Suppressor macrophage treated with lipopolysaccharide for 4 hours (primary cell): ENCODE measurements at places on chromosomes 6 and 20.

GRCh38 chr20:43430265-43431133 is 27.2 kb upstream of the SRSF6 start:
- DNase-seq, result no peak

DNA sequence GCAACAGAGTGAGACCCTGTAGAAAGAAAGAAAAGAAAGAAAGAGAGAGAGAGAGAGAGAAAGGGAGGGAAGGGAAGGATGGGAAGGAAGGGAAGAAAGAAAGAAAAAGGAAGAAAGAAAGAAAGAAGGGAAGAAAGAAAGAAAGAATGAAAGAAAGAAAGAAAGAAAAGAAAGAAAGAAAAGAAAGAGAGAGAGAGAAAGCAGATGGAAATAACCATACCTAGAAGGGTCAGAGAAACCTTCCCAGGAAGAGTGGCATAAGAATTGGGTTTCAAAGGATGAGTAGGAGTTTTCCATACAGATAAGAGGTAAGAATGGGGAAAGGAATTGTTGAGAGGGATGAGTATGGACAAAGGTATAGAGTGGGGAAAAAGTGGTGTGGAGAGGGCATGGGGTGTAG is 54.6 kb upstream of the SLC32A1 start:
- DNase-seq, result no peak

GRCh38 chr6:62202078-62202477 is 83.9 kb downstream of the KHDRBS2 start:
- DNase-seq, result no peak

GRCh38 chr20:20519269-20519668 is 151.4 kb downstream of the INSM1 start:
- DNase-seq, result no peak

GRCh38 chr6:14059791-14060436 is 57.7 kb upstream of the CD83 start:
- DNase-seq, result no peak

DNA sequence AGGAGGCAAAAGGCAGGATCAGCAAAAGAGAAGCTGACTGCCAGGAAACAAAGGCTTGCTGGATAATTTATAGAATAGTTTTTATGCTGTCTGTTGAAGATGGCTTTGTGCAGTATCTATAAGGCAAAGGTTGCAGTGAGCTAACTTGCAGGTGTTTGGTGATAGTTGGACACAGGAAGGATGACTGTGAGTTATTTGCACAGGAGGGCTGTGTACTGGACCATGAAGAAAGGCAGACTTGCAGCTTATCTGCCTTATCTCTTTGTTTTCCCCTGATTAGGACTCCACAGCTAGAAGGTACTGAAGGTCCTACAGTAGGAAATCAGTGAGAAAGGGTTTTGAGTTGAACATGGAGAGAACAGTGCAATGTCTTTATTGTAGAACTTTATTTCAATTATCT is 2.1 kb downstream of the BTN1A1 start:
- no peak for DNase-seq

GRCh38 chr6:119116712-119117281 is 38.3 kb upstream of the FAM184A start:
- no peak for DNase-seq

GRCh38 chr6:43744491-43744890 is 25.5 kb upstream of the VEGFA start:
- DNase-seq, result no peak

DNA sequence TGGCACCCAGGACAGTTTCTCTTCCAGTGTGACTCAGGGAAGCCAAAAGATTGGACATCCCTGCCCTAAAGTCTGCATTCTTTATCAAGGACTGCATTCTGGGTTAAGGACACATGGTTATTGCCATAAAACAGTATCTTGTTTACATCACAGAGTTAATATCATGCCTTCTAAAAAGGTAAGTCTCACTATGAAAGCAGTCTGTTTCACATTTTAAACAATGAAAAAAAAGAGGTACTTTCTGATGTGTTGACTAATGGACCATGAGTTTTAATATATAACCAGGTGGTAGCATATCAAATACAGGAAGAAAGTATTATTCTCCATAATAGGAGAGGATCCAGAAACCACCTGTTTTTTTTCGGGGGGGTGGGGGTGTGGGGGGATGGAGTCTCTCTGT is 93.7 kb downstream of the TIAM2 start:
- DNase-seq, result no peak

GRCh38 chr6:139262519-139263300 is 29.1 kb downstream of the TXLNB start:
- DNase-seq, result no peak

DNA sequence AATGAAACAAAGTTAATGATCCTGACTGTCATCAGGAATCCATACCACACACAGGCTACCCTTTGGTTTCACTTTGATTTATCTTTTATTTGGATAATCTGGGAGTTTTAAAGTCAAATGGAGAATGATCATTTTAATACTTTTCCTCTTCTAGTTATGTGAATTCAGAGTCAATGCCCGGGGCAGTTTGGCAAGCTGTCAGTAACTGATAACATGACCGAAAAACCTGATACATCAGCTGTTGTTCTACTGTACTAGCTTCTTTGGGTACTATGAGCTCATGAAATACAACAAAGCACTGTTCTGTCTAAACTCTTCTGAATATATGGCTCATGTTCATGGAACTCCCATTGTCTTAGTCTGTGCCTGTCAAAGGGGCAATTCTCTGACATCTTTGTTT is 30.2 kb downstream of the KLHL31 start:
- no peak for DNase-seq

GRCh38 chr20:59084041-59084850 is 41.7 kb upstream of the PRELID3B start:
- no peak for DNase-seq

DNA sequence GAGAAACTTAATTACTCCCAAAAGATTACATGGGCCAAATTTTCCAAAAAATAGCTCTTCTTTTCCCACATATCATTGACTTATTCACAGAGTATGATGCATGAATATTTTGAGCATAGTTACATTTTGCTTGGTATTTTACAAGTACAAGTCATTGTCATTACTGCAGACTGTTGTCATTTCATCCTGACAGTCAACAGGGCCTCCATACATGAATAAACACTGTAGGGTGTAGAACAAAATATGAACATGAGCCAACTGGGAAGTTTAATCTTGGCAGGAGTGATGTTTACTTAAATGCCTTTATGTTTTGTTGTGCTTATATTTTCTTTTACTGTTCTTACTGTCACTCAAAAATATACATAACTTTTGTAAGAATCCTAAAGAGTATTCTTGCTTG is 340.7 kb downstream of the ADGRB3 start:
- DNase-seq, result no peak

- peak; percentile 32 for DNase-seq
Measured at GRCh38 chr6:90425161-90425641, 128.6 kb upstream of the BACH2 start.

DNA sequence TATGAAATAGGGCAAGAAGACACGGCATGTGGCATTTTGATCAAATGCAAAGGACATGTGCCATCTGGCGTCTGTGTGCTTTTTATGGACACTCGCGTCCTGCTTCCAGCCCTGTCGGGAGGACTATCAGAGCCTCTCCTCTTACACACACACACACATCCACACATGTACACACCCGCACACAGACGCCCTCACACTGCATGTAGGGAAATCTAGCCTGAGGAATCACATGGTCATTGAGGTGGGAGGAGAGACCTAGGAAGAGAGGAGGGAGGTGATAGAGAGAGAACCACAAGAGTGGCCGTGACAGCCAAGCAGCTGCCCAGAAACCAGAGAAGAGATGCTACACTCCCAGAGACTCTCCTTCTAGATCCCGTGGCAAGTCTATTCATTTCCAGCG is 105.9 kb upstream of the CDYL start:
- DNase-seq, result no peak

DNA sequence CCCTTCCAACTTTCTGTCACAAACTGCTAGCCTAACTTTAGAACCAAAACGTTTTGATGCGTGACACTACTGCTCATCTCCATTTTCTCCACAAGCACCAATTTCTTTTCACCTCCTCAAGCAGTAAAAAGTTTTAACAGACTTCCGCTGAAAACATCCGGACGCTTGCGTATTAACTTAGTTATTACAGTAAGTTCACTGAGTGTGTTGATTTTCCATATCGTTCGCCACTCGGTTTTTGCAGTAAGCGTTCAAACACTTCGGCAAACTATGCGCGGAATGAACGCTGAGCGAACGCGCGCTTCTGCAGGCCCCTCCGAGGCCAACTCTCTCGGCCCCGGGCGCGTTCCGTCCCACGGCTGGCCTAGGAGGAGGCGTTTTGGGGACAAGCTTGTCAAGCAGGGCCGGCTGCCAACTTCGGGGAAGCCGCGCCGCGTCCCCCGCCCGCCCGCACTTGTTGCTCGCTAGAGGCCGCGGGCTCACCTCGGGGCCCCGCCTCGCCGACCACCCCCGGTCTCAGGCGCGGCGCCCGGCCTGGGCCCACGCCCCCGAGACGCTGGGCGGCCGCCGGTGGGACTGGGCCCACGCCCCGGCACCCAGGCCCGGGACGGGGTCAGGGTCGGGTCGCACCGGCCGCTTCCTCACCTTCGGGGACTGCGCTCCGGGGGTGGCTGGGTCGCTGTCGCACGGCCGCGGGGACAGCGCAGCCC is 945 bp downstream of the PHF10 start:
- DNase-seq, result peak; percentile 53

DNA sequence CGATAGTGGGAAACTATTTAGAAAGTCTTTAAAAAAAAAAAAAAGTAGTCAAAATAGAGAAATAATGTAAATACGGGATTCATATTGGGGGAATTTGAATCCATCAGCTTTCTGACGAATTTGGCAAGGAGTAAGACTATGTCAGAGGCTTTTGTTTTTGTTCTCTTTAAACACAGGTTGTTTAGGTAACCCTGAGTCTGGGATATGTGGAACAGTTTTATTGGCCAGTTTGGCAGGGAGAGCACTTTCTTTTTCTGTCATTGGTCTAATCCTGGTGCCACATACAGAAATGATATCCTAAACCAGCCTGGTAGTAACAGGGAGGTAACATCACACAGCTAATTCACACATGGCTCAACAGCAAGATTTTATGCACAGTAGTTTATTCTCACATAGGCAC is 27.7 kb downstream of the HAO1 start:
- DNase-seq, result no peak

GRCh38 chr6:21201187-21201586 is 392.4 kb upstream of the SOX4 start:
- no peak for DNase-seq

DNA sequence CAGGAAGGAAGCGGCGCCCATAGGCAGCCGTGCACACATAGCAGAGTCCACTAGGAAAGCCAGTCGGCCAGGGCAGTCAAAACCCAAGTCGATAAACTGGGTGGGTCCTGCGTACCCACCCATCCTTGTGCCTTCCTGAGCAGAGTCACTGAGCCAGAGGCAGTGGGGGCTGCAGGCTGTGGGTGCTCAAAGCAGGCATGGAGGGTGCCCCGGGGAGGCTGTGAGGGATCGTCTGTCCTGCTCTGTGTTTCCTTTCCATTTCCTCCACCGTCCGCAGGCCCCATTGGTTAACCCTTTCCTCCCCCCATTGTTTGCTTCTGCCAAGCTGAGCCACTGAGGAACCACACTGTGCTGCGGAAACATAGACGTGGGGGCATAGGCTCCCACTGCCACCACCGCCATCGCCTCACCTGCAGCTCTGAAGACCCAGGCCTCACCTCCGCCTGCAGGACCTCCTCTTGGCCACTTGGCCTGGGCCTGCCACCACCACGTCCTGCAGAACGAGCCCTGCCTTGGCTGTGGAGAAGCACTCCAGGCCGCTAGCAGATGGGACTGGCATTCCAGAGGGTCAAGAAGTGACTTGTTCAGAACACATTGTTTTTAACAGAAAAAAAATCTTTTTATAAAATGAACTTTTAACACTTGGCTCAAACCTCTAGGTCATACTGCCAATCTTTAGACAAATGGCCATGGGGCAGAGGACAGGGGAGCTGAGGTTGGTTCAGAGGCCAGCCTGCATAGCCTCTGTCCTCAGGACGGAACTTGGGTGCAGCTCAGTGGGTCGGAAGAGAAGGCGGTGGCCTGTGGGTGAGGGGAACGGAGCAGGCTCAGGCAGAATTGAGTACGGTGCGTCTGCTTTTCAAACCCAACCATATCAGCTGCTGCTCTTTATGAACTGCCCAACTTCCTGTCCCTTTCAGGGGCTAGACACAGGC is 52.6 kb downstream of the TCP11 start:
- no peak for DNase-seq

DNA sequence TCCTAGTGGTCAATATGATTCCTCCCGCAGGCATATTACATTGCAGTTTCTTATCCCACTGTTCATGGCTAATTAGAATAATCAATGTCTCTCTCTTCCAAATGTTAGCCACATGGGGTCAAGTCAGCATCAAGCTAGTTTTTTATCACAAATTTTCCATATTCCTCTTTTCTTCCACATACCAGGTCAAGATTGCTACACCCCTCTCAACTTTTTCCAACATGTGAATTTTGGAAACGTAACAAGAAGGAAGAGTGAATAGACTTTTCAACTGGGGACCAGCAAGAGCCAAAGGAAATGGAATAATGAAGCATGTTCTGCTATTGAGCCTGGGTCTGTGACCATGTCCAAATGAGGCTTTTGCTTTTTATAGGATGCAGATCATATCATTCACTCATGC is 65.1 kb downstream of the SOD2 start:
- no peak for DNase-seq

GRCh38 chr6:1123386-1124375 is 188.2 kb upstream of the FOXQ1 start:
- DNase-seq, result no peak

GRCh38 chr6:102619585-102619984 is 1226.1 kb downstream of the GRIK2 start:
- DNase-seq, result peak; percentile 3

DNA sequence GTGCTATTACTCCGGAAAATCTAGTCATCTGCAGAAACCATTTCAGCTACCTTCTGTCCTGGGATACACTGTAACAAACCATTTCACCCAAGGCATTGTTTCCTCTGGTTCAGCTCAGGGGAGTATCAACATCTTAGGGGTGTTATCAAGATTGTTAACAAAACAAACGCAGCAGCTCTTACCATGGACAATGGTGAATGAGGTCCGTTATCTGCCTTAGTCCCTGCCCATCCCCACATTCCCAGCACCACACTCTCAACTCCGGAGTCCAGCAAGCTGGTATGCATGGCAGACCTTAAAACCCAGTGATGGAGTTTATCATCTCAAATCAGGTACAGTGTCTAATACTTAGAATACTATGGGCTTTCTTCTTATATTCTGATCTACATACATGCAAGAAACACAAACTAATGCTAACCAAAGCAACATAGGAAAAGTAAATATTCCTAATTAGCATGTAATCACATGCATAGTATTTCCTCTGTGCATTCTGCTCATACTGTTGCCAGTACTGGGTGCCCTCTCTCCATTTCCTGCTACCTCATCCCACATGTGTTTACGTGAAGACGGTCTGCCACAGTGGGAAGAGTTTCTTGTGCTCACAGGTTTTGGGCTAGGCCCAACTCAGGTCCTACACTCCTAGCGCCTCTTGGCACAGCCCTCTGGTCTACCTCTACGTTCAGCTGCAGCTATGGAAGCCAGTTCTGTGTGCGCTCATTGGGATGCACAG is 123.9 kb downstream of the DTNBP1 start:
- DNase-seq, result no peak
